ENCODE measurements at places on chromosomes 6 and 20.

DNA sequence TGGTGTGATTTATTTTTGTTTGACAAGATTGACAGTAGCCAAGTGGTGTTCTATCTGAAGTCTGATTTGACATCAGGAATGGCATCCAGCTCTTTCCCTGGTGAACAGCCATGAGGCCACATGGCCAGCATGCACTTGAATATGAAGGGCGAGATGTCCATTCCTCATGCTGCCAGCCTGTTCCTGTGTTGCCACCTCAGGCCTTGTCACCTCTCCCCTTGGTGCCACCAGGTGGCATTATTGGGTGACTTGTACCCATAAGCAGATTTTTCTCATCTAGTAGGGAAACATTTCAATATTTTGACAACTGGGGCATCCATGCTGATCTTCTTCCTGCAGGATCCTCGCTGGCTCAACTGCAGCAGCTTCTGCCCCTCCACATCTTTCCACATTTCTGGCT lies 199.1 kb downstream of the ERMARD start:
- DNase-seq = peak; percentile 26

- DNase-seq = no peak
Observed at GRCh38 chr6:94300424-94301144, 881.2 kb upstream of the EPHA7 start.

DNA sequence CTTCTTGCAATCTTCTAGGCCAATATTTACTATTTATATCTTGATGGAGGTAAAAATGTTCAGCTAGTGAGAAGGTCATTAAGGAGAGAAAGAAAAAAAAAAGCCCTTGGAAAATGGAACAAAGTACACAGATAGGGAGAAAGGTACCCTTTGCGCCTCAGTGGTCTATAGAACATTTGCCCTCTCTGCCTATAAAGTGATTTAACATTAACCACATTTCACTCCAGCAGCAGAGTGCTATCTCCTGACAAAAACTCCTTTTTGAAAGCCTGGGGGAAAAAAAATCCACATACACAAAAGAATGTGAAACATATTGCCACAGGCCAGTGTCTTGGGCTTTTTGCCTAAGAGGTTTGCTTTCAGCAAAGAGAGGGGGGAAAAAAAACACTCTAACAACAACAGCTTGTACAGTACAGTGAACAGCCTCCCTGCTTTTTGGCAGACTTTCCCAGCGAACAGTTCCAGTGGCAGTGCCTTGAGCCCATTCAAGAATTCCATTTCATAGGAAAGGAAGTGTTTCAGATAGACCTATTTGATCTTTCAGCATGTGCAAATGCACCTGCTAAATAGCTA lies 695 bp downstream of the ARHGAP18 start:
- DNase-seq = no peak

- DNase-seq = no peak
Observed at GRCh38 chr20:36543184-36544133, 2.1 kb downstream of the MYL9 start.

DNA sequence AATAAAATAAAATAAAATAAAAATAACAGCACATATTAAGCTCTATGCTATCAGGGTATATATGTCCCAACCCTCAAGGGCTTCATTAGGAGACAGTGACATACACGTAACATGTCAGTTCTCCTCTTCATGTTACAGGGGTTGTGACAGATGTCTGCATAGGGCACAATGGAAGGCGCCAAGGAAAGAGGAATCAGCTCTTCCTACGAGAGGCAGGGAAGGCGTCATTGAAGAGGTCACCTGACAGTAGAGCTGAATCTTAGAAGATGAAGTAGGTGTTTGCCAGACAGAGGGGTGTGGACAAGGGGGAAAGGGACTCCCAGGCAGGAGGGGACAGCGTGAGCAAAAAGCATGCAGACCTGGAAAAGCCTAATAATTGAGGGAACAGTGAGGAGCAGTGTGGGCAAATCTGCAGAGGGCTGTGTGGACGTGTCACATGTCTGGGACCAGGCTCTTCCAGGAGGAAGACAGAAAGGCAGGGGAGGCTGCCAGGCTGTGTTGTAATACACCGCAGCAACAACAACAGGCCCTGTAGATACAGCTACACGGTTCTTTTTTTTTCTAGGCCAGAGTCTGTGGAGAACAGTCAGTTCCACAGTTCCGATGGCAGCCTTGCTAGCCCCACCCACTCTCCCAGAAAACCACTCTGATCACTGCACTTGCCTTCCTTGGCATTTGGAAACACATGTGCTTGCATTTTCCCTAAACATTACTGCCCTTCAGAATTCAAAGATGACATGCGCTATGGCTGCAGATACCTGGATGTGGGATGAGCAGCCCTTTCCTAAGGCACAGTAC lies 2.5 kb upstream of the FKBP5 start:
- no peak for DNase-seq
